ENCODE measurements at places on chromosomes 5 and 9. TPM values are rescaled to one million over a fixed set of nuclear protein-coding genes. Genes with fewer than 3 reads are reported as not detected.

Gene MLLT3
- 53.4 TPM for total RNA-seq

Gene DNAH5
- total RNA-seq, result not detected

Gene TMEM215
- not detected for total RNA-seq

Gene TMC1
- total RNA-seq, result 0.28 TPM

Gene SLC22A5
- total RNA-seq, result 2.7 TPM

Gene PHF24
- not detected for total RNA-seq
